CD4-positive, CD25-positive, alpha-beta regulatory T cell (primary cell): ENCODE measurements at places on chromosomes 12 and 14. TPM values are rescaled to one million over a fixed set of nuclear protein-coding genes. Genes with fewer than 3 reads are reported as not detected.

DNA sequence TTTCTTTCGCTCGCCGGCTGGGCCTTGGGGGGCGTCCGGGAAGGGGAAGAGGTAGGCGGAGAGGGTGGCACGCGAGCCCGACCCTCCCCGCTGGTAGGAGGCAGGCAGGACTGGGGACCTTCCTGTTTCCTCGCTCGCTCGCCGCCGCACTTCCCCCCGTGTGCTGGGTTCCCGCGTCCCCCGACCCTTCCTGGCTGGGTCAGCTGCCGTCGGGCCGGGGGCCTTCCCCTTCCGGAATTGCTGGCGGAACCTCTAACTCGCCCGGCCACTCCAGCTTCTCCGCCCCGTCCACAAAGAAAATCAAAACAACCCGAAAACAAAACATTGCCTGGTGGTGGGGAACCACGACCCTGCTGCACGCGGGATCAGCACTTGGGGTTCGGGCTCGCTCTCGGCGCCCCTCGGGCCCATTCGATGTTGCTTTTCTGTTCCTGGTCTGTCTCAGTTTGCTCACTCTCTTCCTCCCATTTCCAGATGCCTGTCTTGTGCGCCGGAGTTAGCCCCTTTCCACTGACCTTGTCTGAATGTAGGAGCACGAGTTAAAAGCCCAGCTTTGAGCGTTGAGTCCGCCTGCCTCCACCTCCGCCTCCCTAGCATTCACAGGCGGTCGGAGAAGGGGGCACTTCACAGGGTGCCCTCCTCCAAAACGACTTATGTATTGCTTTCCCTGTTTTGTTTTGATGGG lies 581 bp downstream of the PAPOLA start:
- H3K27me3 ChIP-seq = no peaks in the 10 kb centered on the region
- no peak for DNase-seq
- peaks cover 47% of the 10 kb centered on the region for H3K4me1 ChIP-seq

- no peak overlapping the region for H3K4me3 ChIP-seq
- DNase-seq = no peak
- no peaks in the 10 kb centered on the region for H3K36me3 ChIP-seq
- no peak overlapping the region for H3K27ac ChIP-seq
- no peaks in the 10 kb centered on the region for H3K4me1 ChIP-seq
These were observed 898.4 kb downstream of the SLC16A7 start for GRCh38 chr12:60494244-60494643.

DNA sequence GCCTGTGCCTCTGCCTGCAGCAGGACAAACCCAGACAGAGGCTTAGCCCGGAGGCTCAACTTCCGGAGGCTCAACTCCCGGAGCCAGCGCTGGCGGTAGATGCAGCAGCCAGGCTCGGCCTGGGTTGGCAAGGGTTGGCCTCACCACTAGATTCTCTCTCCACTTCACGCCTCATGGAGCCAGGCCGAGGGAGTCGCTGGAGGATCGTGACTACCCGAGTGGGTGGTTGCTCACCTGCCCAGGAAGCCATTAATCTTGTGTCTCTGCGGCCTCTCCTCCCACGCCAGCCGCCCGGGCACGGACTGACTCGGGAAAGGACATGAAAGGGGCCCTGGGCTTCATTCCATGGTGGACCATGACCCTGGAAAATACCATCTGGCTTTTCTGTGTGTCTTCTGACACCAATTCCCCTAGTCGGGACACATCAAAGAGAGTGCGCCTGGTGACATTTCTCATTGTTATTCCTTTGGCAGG lies 20.8 kb downstream of the ESRRB start:
- no peaks in the 10 kb centered on the region for H3K36me3 ChIP-seq
- no peaks in the 10 kb centered on the region for H3K27me3 ChIP-seq
- H3K4me3 ChIP-seq = no peak overlapping the region
- no peak overlapping the region for H3K27ac ChIP-seq
- H3K4me1 ChIP-seq = no peaks in the 10 kb centered on the region

DNA sequence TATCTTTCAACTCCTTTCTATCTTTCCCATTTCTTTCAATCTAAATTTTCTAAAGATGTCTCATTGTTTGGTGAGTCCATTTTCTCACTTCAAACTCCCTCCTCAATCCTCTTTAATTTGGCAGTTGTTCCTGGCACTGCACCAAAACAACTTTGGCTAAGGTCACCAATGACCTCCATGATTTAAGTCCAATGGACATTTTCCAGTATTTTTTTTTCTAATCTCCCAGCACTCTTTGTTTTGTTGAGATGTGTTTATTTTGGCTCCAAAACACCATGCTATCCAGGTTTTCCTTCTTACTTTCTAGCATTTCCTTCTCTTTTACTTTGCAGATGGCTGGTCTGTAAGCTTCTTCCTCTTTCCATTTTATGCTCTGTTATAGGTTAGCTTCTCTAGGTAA lies 42.5 kb upstream of the OTOGL start:
- no peaks in the 10 kb centered on the region for H3K27me3 ChIP-seq
- no peak for DNase-seq
- no peaks in the 10 kb centered on the region for H3K4me1 ChIP-seq
- no peaks in the 10 kb centered on the region for H3K36me3 ChIP-seq

Gene CLSTN3
- 3.1 TPM for polyA plus RNA-seq
